ENCODE measurements at places on chromosomes 2 and 18.

DNA sequence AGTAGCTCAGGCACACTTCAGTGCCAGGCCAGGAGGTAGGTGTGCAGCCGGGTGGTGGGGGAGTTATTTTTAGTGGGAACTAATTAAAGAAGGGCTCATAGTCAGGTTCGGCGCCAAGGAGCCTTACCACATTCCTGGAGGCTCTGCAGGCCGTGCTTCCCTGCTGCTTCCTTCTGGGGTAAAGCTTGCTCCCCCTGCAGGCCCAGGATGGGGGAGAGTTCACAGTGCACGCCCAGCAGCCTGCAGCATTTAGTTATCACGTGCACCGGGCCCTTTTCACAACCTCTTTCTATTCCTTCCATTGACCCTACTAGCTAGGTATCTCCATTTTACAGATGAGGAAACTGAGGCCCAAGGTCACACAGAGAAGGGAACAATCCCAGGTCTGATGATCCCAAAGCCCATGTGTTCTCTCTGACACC is 2.5 kb downstream of the KCNF1 start:
- DNase-seq, result no peak

- DNase-seq, result no peak
Measured at GRCh38 chr2:180656455-180656847, 324.0 kb upstream of the UBE2E3 start.

DNA sequence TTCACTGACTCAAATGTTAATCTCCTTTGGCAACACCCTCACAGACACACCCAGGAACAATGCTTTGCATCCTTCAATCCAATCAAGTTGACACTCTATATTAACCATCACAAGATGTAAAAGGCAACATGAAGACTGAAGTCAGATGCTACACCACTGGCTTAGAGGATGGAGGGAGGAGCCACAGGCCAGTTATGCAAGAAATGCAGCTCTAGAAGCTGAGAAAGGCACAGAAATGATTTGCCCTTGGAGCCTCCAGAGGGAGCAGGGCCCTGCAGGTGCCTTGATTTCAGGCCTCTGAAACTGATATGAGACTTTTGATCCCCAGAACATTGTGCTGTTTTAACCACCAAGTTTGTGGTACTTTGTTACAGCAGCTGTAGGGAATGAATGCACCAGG is 276.3 kb downstream of the KCNS3 start:
- DNase-seq, result no peak

GRCh38 chr2:30231212-30231995 is at the start of gene LBH:
TSS of gene LBH (plus strand) at chr2:30231534. CDS start at chr2:30231739, 205 bp downstream.
- DNase-seq, result peak; percentile 42

DNA sequence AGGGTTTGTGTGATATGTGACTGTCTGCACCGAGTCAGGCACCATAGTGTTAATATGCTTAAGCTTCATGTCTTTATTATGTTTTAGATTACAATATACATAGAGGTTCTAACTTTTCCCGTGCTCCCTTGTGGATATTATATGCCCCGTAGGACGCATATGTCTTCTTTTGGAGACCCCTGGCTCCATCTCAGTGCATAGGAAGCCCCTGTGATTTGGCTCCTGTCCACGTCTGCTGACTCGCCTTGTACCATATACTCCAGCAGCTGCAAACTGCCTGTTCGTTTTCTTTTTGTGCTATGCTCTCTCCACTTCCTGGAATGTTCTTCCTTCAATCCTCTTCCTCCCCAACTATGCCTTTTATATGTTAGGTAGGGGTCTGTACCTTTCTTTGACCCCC is 110.9 kb downstream of the PTRHD1 start:
- no peak for DNase-seq

DNA sequence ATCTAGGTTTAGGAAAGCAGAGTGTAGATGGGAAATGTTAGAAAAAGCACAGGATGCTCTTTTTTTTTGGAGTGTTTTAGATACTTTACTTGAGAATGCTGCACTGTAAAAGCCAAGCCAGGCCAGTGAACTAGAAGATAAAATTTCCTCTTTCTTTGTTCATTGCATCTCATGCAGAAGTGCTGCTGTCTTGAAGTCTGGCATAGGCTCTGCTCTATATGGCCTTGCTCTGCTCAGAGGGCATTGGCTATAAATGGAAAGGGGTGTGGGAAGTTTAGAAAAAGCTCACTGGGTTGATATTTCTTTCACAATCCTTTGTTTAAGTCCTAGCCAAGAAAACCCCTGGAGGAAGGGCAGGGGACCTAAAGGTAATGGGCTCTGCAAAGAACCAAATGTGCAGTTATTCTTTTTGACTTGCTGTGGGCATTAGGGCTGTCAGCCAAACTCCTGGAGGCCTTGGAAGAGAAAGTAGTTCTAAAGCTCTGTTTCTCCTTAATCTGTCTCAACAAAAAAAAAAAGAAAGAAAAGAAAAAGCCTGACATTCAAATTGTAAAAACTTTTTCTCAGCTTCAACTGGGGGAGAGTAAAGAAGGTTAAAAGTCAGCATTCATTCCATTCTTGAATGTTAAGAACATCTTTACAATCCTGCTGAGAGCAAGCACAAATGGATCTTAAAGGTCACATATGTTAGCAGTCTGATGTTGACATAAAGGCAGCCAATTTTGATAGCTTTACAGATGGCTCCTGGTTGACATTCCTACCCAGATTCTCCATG is 338.3 kb downstream of the GULP1 start:
- no peak for DNase-seq

DNA sequence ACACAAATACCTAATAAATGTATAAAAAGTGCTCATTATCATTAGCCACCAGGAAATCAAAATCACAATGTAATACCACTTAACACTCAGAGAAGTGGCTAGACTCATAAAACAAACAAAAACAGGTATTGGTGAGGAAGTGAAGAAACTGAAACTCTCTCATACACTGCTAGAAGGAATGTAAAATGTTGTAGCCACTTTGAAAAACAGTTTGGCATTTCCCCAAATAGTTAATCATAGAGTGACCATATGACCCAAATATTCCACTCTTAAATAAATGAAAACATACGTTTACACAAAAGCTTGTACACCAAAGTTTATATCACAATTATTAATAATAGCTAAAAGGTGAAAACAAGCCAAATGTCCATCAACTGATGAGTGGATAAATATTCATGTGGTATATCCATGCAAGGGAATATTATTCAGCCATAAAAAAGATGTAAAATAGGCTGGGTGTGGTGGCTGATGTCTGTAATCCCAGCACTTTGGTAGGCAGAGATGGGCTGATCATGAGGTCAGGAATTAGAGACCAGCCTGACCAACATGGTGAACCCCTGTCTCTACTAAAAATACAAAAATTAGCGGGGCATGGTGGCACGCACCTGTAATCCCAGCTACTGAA is 86.2 kb upstream of the COL5A2 start:
- no peak for DNase-seq

DNA sequence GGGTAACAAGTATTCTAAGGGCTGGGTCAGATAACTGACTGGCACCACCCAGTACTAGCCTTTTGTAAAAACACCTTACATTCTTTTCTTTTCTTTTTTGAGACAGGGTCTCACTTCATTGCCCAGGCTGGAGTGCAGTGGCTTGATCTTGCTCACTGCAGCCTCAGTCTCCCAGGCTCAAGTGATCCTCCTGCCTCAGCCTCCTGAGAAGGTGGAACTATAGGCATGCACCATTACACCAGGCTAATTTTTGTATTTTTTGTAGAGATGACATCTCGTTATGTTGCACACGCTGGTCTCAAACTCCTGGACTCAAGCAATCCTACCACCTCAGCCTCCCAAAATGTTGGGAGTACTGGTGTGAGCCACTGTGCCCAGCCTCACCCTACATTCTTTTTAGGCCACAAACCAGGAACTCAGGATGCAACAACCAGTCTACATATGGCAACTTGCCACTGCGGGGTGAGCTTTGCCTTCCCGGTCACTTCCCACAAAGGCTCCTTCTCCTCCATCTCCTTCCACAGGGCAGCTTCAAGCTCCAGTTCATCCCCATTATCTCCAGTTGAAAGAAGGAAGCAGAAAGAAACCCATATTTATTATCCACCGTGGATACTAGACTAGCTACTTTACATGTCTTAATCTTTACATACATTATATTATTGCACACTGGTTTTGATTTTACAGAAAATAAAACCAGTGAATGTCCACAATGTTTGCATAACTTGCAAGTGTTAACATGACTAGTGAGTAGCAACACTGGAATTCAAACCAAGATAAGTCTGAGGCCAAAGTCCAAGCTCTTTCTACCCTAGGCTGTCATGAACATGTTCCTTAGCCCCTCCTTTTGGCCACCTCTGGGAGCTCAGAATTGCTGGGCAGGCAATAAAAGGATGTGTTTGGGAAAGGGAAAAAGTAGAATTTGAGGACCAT is 23.7 kb upstream of the AP1S3 start:
- no peak for DNase-seq

DNA sequence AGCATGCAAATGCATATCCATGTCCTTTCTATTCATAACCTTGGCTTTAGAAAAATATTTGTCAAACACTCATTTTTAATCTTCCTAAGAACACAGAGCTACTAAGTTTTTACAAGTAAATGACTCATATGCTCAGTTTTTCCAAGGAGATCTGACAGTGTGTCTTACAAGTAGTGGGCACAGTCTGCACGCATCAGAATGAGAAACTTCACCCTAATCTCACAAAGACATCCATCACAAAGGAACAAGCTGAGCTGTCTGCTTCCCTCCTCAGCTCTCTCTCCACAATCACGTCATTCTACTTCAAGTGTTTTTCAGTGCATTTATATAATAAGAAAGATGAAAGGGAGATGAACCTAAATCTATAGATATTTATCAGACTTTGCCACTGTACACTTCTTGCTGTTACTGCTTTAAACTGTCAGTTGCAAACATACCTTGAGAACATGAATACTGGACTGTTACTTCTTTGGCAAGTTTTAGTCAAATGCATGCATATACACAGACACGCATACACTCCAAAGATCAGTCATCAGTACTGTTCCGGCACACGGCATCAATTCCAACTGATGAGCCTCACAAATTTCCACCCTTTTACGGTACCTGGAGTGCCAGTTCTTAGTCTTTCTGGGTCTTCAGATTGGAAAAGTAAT is 75.7 kb downstream of the RBMS1 start:
- no peak for DNase-seq

- DNase-seq, result no peak
Measured at GRCh38 chr2:134079373-134079772, 174.5 kb upstream of the MGAT5 start.

GRCh38 chr2:15195813-15196212 is 365.3 kb downstream of the NBAS start:
- no peak for DNase-seq

- no peak for DNase-seq
Measured at GRCh38 chr2:205700331-205701132, 18.2 kb downstream of the NRP2 start.

- DNase-seq, result no peak
Measured at GRCh38 chr2:137237055-137237454, 471.7 kb downstream of the THSD7B start.

- no peak for DNase-seq
Measured at GRCh38 chr2:15763106-15763821, 171.6 kb downstream of the DDX1 start.

GRCh38 chr2:137957033-137957432 is 7.2 kb upstream of the HNMT start:
- no peak for DNase-seq

GRCh38 chr2:238632181-238633060 is 205.7 kb downstream of the ASB1 start:
- DNase-seq, result no peak

- no peak for DNase-seq
Measured at GRCh38 chr18:59848002-59848401, 51.8 kb upstream of the PMAIP1 start.
